ENCODE measurements at places on chromosomes 2 and 18. TPM values are rescaled to one million over a fixed set of nuclear protein-coding genes. Genes with fewer than 3 reads are reported as not detected.
A peak's percentile ranks its signal among the peaks of the same experiment; 100 is the strongest.

Gene TEKT4
- total RNA-seq = not detected

Gene ICOS
- total RNA-seq = 196 TPM

Gene CPLX4
- total RNA-seq = not detected

Gene GRHL1
- total RNA-seq = 1.1 TPM

DNA sequence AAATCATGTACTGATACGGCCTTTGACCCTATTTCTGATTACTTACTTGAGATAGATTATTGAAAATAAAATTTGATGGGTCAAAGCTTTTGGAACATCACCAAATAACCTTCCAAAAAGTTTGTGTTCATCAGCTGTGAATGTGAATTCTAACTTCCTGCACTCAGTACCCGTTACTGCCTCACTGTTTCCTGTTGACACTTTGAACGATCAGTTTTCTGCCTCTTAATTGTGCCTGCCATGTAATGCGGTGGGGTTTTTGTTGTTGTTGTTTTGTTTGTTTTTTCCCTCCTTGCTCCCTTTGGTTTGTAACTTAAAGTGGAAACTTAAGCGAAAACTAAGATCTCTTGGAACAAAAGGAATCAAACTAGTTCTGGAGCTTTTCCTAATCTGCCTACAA, 18.9 kb downstream of the ATG16L1 start:
- no peak for DNase-seq

GRCh38 chr2:160345071-160345764, 145.1 kb upstream of the ITGB6 start:
- DNase-seq = no peak

DNA sequence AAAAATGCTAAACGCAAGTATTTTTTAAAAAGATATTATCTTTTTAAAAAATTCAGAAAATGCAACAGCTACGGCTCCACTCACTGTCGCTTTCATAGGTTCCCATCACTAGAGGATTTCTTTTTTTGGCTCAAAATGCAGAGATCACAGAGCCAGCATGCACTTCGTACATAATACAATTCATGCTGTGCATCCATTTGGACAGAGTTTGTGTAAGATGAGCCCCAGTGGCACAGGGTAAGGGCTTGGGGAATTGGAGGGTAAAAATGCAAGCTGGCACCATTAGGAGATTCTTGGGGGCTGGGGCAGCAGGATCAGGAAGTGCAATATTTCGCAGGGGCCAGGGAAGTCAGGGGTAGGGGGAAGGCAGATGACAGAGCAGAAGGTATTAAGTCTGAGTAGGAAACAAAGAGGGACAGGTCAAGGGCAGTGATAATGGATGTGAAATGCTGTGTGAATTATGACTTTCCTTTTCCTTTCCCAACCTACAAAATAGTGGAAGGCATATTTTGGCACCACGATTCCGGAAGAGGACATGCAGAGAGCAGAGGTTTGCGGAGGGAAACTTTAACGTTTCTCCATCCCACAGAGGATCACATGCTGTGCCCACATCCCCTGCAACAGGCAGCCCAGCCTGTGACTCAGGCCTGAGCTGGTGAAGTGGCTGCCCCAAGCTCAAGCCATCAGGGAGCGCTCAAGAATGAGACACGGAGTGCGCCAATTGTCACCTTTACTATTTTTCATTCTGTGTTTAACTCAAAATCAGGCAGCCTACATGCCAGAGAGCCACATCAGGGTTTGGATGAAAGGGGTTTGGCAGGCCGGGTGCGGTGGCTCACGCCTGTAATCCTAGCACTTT, 4.7 kb downstream of the CAPG start:
- peak; percentile 73 for DNase-seq

DNA sequence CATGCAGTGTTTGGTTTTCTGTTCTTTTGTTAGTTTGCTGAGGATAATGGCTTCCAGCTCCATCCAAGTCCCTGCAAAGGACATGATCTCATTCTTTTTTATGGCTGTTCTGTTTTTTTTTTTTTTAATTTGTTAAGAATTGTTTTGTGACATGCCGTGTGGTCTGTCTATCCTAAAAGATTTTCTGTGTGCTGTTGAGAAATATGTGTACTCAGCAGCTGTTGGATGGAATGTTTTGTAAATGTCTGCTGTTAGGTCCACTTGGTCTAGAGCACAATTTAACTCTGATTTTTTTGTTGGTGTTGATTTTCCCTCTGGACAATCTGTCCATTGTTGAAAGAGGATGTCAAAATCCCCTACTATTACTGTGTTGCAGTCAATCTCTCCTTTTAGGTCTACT, 80.4 kb upstream of the WDR75 start:
- DNase-seq = no peak

- peak; percentile 24 for DNase-seq
Observed at GRCh38 chr18:35581898-35582641, 530 bp downstream of the GALNT1 start.

GRCh38 chr18:48161191-48161910, 230.9 kb upstream of the SMAD2 start:
- peak; percentile 62 for DNase-seq

All from activated T-cell treated with anti-CD3 and anti-CD28 coated beads, Interleukin-2, amount 50 U/mL, for 72 hours (primary cell).